ENCODE measurements at places on chromosomes 2 and 18. TPM values are rescaled to one million over a fixed set of nuclear protein-coding genes. Genes with fewer than 3 reads are reported as not detected.

MARCO gene
- total RNA-seq, result not detected

TTC31 gene
- total RNA-seq, result 14.6 TPM

STAT4 gene
- total RNA-seq, result 11.6 TPM

ANKRD30B gene
- 0.96 TPM for total RNA-seq

CD8B2 gene
- total RNA-seq, result not detected

KCNJ13 gene
- not detected for total RNA-seq

PARD6G gene
- total RNA-seq, result 2.8 TPM

All from regular cardiac myocyte (primary cell).